Activated naive CD4-positive, alpha-beta T cell (primary cell): ENCODE measurements at places on chromosomes 3 and 15.

DNA sequence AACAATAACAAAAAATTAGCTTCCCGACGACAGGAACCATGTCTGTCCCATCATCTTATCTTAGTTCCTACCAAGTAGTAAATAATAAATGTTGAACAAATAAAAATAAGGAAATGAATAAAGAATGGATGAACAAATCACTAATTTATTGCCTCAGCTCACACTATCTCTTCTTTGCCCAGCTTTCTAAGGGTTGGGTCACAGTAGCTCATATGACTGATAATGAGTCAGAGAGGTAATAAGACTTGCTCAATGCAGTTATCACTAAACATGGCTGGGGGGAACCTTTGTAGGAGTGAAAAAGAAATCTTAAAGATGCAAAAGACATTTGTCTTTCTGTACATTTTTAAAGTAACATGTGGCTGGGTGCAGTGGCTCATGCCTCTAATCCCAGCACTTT, 182.2 kb downstream of the WDR76 start:
- no peak for DNase-seq

DNA sequence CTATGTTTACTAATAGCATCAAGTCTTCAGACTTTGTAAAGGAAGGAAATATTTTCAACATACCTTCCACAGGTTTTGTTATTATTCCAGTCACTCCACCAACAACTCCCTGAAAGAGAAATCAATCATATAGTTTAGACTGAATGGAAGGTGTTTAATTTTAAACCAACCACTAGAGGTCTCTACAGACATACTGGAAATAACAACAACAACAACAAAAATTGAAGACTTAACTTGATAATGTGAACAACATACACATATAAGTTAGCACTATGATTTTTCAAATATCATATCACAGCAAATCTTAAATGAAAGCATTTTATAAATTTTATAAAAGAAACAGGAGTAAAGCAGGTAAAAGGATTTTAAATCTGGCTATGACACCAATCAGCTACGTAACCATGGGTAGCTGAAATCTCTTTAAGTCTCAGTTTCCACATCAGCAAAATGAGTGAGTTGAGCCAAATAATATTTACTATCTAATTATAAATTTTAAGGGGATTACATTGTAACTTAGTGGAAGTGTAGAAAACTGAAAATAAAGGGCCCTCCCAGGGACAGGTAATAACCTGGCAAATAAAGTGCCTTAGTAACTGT, 188.2 kb downstream of the VPS13C start:
- DNase-seq: no peak

DNA sequence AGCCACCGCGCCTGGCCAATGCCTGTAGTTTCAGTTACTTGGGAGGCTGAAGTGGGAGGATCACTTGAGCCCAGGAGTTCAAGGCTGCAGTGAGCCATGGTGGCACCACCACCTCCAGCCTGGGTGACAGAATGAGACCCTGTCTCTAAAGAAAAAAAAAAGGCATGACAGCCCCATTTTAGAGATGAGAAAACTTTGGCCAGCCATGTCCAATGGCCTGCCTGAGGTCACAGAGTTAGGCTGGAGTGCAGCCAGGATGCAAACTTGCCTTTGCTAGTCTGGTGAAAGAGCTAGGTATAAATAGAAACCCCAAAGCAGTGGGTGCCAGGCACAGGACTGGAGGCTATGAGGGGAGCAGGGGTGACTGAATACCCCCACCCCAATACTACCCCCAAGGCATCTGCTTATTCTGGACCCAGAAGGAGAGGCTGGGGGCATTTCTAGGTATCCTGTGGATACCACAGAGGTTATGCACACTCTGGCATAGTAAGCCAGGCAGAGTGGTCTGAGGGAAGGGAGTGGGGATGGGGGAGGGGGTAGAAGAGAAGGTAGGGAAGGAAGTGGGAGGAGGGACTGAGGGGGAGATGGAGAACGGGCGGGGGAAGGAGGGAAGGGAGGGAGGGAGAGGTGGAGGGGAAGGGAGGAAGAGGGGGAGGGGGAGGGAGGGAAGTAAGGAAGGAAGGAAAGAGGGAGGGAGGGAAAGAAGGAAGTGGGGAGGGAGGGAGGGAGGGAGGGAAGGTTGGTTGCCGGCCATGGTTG, 16.2 kb upstream of the C15orf39 start:
- DNase-seq: no peak

DNA sequence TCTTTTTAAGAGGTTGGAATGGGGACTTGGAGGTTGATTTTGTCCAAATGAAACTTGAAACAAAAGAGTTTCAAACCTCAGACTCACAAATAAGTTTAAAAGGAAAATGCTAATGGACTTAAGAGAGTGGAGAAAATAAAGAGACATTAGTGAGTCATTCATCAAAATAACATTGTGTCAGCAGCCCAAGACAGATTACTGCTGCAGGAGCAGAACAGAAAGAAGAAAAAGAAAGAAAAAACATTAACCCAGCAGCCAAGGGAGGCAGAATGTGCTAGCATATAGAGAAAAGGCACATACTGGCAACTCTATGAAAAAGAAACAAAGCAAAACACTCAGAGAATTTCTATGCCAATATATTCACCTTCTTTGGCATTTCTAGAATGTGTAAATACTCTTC, 42.6 kb downstream of the ADAMTS9 start:
- DNase-seq: no peak

GRCh38 chr15:48929661-48930060, 34.1 kb downstream of the SHC4 start:
- DNase-seq: no peak

- no peak for DNase-seq
Observed at GRCh38 chr3:66302288-66302687, 81.5 kb downstream of the SLC25A26 start.

DNA sequence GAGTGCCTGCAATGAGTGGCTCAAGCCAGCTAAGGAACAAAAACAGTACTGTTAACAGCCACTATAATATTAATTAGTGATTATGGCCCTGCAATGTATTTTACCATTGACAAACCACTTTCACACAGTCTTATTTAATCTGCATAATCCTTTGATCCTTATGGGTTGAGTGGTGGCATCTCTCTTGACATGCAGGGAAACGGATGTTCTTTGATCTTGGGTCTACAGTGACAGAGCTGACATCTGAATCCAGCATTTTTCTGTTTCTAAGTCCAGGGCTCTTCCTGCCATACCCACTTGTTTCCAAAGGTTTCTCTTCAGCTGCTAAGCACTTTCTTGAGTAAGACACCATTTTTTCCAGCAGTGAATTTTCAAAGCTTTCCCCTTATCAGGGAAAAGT, 277.7 kb upstream of the ROPN1 start:
- DNase-seq: no peak

GRCh38 chr3:120370463-120370862, 21.3 kb upstream of the LRRC58 start:
- no peak for DNase-seq

DNA sequence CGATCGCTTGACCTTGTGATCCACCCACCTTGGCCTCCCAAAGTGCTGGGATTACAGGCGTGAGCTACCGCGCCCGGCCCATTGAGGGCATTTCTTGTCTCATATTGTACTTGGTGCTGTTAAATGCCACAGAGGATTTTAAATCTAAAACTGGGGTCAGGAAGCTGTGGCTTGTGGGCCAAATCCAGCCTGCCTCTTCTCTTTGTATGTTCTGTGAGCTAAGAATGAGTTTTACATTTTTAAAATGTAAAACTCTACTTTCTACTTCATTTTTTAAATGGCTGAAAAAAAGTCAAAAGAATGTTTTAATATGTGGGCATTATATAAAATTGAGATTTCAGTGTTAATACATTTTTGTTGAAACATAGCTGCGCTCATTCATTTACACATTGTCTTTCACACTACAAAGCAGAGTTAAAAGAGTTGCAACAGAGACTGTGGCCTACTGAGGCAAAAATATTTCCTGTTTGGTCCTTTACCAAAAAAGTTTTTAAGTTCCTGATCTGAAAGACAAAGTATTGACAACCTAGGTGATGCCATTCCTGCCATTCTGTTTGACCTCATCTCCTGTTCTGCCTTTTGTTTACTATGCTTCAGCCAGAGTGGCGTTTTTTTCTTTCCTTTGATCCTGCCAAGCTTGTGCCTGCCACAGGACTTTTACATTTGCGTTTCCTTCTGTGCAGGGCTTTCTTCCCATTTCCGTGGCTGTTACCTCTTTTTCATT, 50.4 kb downstream of the PDCD6IP start:
- no peak for DNase-seq

GRCh38 chr15:22810033-22810852, 23.8 kb downstream of the NIPA1 start:
- DNase-seq: no peak

DNA sequence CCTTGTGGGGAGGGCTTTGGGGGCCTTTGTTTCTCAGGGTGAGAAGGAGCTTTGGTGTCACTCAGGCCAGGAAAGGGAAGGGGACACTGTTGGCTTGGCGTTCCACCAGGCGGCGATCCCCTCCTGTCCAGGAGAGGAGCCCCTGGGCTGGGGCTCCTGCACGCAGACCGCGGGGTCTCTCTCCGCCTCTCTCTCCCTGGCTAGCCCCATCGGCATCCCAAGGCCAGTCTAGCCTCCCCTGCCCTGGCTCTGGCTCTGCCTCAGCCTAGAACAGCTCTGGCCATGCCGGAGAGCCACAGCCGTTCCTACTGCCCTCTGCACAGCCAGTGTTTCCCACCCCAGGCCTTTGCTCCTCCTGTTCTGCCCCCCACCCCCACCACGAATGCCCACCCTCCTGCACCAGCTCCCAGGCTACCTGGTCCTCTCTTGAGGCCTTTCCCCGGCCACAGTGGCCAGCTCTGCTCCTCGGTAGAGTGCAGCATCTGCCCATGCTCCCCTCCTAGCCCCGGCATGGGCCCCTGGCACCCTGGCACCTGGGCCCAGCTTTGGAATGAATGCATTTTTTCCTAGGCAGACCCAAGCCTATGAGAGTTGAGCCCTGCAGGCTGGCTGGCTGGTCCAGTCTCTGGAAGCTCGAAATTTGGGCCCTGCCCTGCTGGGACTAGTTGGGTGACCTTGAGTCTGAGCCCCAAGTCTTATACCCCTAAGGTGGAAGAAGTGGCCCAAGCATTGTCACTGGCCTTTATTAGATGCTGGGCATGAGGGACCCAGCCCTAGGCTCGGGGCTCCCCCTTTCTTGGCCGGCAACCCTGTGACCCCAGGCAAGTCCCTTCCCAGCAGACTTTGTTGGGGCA, 2.4 kb downstream of the PLXNA1 start:
- no peak for DNase-seq

DNA sequence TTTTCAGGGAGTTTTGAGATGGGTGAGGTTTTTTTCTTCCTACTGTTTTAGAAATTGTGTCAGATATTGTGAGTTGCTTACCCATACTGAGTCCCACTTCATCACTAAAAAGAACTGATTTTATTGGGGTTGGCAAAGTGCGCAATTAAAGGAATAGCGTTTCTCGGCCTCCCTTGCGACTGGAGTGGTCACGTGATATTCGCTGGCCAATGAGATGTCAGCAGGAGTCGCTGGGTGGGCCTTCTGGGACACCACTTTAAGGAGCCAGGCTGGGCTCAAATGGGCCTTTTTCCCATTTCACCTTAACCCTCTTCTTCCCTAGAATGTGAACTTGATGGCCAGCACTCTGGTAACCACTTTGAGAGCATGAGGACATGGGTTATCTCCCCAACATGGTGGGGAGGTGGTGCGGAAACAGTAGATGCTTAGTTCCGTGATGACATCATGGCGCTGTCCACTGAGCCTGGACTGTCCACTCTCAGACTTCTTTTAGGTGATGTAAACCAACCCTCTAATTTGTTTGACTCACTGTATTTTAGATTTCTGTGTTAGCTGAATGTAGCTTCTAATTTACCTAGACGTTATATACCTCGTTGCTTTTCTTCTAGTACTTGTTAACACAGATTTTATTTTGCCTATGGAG, 13.2 kb upstream of the IQCF5 start:
- no peak for DNase-seq
